ENCODE measurements at places on chromosomes 11 and 22.

DNA sequence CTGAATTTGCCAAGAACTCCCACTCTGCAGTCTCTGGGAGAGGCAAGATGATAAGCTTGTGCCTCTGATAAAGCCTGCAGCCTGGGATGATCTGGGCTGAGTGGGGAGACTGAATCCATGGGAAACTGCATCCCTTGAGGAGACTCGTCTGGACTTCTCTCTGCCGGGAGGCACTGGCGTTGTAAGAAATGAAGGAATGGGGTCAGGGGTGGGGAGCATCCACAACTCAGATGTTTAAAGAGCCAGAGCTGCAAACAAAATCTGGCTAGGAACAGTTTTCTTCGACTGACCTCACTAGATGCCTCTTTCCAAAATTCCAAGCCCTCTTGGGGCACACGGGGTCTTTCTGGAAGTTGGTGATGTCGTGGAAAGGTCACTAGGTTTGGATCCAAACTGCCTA lies 64.4 kb downstream of the SPON1 start:
- no peak for DNase-seq

DNA sequence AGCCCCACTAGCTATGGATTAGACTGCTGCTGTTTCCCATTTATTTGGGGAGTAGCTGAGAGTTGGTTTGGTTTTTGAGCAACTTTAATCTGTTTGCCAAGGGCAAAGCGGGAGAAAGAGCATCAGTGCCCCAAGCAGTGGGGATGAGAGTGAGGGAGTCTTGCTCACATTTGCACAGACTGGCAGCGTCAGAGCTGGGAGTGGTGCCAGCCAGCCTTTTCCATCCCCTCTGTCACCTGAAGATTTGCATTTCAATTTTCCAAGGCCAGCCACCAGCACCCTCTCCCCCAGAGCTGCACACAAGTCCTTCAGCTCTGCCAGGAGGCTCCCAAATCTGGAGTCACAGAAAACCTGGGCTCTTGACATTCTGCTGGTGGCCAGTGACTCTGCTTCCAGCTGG lies 21.0 kb upstream of the UVRAG start:
- no peak for DNase-seq

DNA sequence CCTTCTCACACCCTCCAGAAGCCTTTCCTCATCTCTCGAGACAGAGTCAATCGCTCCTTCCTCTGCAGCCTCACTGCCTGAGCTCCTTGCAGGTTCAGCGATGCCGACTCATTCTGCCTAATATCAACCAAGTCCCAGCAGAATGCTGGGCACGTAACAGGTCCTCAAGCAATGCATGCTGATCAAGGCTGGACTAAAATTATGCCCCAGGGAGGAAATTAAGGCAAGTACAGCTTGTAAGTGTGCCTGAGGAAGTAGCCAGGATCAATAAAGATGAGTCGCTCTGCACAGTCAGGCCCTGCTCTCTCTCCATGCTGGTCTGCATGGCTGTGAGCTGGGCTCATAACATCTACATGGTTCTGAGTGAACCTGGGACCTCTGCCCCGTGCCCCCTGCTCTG lies 25.6 kb upstream of the NRIP3 start:
- DNase-seq, result no peak

DNA sequence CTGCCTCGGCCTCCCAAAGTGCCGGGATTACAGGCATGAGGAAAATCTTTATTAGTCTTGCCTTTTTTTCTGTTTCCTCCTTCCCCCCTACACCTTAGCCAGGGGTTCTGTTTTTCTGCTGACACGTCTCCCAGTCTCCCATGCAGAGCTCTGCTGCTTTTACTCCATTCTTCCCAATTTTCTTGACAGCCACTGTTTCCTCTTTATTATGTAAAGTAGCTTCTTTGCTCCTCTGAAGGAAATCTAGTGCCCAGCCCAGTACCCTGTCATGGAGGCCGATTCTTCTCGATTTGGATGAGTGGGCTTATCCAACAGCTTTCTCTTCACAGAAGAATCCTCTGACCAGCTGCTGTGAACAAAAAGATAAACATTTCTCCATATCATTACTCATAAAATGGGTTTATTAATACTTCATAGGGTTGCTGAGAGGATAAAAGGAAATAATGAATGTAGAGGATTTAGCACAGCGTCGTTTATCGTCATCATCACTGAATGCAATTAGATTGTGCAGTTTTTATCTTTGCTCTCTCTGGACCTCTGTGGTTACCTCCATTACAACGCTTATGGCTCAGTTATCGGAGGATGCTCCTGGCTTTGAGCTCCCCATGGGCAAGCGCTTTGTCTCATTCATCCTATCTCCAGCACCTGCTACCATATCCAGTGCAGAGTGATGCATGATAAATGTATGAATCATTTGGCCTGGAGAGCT lies 375.6 kb upstream of the C11orf87 start:
- no peak for DNase-seq

DNA sequence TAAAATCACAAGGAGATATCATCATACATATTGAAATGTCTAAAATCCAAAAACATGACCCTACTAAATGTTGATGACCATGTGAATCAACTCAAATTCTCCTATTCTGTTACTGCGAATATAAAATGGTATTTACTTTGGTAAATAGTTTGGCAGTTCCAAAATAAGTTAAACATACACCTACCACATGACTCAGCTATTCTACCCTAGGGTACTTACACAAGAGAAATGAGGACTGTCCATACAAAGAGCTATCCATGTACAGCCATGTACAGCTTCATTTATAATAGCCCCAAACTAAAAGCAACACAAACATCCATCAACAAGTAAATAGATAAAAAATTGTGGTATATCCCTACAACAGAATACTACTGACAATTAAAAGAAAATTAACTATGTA lies 346.1 kb upstream of the TENM4 start:
- no peak for DNase-seq

GRCh38 chr11:116232364-116232828 lies 540.4 kb downstream of the BUD13 start:
- DNase-seq, result no peak

DNA sequence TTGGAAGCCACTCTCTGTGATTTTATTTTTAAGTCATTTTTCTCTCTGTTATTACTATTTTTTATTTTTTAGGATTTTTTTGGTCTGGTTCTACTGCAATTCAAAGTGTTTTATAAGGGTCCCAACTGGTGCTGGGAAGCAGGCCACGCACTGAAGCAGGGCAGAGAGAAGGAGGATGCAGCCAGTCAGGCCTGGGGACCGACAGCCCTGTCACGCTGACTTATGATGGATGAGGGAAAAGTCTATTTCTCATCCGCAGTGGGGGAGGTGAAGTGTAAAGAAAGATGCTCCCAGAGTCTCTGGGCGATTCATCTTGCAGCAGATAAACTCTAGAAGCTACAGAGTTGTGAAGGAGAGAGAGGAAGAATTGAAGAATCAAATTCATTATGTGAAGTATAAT lies 191.6 kb downstream of the NTM start:
- no peak for DNase-seq

GRCh38 chr11:122877732-122878131 lies 4.8 kb upstream of the JHY start:
- DNase-seq, result no peak

- no peak for DNase-seq
Observed at GRCh38 chr11:81707881-81708280, 1025.8 kb downstream of the FAM181B start.

- DNase-seq, result no peak
Observed at GRCh38 chr11:76856571-76856970, 4.1 kb upstream of the ACER3 start.
